ENCODE measurements at places on chromosomes 16 and 17.

- DNase-seq, result no peak
These were observed 715.0 kb upstream of the CDH8 start for GRCh38 chr16:62751218-62751617.

DNA sequence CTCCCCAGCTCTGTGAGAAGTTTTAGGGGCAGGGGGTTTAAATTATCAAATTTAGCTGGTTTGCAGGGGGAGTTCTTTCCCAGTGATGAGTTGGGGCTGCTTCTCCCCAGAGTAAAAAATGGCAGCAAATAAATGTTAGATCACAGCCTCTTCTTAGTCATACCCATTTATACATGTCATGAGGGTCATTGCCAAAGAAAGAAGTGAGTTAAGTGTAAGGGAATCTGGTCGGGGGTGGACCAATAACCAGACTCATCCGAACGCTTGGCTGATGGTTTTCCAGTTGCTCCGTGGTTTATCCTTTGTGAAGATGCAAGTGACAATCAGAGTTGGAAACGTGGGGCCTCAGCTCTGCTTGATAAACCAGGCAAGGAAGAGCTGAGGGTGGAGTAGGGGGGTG, 87.1 kb downstream of the PLXDC1 start:
- no peak for DNase-seq

GRCh38 chr17:79127534-79128135, 53.0 kb downstream of the ENGASE start:
- no peak for DNase-seq

DNA sequence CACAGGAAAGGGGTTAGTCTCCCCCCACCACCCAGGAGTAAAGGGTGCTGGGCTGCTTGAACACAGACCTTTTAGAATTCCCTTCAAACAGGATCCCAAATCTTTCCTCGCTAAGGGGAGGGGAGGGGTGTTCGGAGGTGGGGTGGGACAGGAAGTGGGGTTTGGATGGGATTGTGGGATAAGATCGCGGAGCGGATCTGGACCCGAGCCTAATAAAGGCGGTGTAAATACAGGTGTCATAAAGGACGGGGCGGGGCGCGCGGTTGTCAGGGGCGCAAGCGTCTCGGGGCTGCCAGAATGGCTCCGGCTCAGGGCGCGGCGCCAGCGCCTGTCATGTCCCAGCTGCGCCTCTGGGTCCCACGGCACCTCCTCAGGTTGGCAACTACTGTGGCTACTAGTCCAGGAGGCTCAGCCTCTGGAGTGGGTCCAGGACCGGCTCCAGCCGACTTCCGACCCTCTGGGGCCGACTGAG, 59.8 kb upstream of the FBXO47 start:
- DNase-seq, result no peak

GRCh38 chr16:31201582-31202413, 762 bp downstream of the PYCARD start:
- DNase-seq, result no peak

- DNase-seq, result no peak
These were observed 26.3 kb upstream of the ETV4 start for GRCh38 chr17:43572368-43572980.

DNA sequence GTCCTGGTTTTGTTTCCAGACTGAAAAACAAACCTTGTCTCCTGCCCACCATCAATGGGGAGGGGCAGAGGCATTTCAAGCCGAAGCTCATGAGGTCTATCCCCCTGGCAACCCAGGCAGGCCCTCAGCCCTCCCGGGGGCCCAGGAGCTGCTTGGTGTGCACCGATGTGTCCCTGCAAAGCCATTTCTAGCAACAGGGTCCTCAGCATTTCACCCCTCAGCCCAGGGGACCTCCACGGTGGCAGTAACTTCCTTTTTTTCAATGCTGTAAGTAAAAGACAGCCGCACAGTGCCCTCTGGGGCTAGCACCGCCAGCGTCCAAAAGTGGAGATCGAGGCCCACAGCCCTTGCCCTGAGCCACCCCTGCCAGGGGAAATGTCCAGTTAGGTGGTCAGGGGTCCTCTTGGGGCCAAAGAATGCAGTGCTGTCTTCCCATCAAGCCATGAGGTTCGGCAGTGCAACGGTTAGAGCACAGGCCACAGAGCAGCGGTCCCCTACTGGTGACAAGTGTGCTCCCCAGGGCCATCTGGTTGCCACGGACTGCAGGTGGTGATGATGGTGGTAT, 79.9 kb downstream of the LITAF start:
- DNase-seq, result no peak

DNA sequence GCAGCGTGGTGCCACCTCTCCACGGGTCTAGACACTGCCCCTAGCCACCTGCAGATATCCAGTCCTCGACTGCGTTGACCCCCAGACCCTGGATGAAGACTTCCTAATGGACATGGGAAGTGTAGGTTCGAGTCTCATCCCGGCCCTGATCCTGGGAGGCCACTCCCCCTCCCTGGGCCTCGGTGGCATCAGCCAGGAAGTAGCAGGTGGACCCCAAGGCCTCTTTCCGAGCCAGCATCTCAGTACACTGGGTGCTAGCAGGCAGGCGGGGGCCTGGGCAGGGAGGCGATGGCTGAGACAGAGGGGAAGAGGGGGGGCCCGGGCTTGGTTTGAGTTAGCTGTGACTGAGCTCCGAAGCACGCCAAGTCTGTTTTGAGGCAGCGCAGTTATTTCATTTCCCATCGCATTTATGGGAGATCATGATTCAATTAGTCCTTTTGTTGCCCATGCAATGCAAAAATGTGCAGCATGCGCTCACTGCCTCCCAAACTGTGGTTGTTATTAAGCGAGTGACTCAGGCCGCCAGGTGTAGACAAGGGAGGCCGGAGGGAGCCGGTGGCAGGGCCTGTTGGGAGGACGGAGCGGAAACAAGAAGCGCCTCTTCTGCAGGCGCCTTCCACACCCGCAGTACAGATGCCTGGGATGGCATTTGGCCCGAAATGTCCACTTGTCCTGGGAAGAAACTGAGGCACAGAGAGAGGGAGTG, 25.3 kb upstream of the ZNF469 start:
- DNase-seq, result no peak

DNA sequence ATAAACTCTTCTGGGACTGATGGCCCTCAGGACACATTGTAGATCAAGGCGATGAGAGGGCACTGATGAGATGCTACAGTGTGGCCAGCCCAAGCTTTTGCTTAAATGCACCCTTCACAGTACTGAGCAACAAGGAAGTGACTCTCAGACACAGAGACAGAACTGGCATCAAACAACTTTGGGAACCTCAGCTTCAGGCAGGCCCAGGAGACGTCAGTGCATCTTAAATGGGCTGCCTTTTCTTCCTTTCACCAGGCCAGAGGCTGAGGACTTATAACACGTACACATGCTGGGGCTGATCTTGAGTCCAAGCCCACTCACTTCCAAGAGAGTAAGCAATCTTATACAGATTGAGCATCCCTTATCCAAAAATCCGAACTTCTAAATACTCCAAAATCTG, 386.1 kb upstream of the C16orf82 start:
- DNase-seq, result no peak

DNA sequence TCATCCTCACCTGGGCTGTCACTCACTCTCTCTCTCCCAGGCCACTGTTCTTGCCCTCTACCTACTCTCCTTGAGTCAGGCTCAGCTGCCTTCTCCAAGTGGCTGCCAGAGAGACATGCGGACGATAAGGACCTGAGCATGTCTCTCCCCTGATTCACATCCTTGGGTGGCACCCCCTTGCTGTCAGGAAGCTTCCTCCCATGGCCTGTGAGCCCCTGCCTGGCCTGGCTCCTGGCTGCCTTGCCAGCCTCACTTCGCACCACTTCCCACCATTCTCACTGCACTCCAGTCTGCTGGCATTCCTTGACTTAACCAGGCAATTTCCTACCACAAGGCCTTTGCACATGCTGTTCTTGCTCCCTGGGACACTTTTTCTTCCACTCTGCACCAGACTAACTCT, 2.7 kb upstream of the ALDH3A1 start:
- no peak for DNase-seq

DNA sequence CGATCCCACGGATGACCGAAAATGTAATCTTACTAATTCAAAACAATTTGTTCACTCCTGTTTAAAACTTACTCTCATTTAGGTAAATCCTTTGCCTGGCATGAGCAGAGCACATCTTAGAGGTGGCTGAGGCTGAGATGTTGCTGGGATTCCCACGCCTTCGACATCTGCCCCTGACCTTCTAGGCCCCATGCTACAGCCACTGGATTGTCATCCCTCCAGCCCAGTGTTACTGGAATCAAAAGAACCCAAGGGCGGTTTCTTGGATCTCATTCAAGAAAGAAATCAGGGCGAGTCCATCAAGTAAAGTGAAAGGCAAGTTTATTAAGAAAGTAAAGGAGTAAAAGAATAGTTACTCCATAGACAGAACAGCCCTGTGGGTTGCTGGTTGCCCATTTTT, 64.5 kb upstream of the SHISA6 start:
- no peak for DNase-seq

GRCh38 chr17:39223907-39224777, 1.6 kb downstream of the STAC2 start:
- DNase-seq, result no peak

- no peak for DNase-seq
These were observed 24.7 kb downstream of the ZZEF1 start for GRCh38 chr17:4118015-4118743.

DNA sequence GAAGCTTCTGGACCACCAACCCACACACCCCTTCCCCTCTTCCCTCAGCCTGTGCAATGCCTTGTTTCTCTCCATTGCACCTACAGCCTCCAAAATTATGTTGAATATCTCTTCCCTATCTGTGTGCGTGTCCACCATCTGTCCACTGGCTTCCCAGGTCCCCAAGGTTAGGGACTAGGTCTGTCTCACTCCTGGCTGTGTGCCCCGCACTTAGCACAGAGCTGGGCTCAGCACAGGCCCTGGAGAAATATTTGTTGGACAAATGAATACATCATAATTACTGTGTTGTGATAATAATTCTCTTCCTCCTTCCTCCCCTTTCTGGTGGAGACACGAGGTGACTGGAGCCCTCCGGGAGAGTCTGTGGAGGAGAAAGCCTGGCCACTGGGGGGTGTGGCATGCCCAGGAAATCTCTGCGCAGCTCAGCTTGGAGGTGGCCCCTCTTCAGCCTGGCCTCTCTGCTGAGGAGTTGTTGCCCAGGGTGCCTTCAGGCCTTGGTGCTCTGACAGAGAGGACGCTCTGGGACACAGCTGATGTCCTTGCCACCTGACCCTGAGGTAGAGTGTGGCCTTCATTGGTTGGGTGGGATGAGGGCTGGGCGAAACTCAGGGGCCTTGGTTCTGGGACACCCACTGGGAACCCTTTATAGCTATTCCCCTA, 3.3 kb upstream of the BRD7 start:
- DNase-seq, result no peak

DNA sequence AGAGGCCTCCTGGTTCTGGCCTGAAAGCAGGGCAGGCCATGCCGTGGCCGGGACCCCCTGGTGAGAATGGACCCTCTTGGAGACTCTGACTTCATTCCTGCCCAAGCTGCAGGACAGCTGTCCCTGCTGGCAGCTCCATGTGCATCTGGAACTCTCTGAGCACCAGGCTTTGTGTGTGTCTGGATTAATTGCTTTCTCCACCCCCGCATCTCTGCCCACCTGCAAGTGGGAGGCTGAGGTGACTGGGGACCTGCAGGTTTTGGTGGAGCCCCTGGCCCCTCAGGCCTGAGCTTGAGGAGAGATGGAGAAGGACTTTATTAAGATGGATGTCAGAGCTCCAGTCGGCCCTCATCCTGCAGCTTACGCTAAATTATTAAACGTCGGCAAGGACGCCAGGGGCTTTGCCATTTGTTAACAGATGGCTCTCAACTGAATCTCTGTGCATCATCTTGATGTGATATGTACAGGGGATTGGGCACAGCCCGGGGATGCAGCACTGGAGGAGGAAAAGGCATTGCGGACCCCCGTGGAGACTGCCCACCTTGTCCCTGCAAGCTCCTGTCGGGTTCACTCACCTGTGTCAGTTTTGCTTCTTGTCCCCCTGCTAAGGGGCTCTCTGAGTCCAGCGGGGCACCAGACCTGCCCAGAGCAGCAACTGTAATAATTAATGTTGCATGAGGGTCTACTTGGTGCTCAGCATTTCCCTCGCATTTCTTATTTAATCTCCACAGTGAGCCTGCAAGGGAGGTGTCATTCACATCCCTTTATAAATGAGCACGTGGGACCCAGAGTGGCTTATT, 154.1 kb upstream of the RPL38 start:
- DNase-seq, result no peak

GRCh38 chr16:25978218-25978617, 286.5 kb downstream of the HS3ST4 start:
- DNase-seq, result no peak

GRCh38 chr16:83913245-83913633, 14.3 kb downstream of the MLYCD start:
- no peak for DNase-seq

DNA sequence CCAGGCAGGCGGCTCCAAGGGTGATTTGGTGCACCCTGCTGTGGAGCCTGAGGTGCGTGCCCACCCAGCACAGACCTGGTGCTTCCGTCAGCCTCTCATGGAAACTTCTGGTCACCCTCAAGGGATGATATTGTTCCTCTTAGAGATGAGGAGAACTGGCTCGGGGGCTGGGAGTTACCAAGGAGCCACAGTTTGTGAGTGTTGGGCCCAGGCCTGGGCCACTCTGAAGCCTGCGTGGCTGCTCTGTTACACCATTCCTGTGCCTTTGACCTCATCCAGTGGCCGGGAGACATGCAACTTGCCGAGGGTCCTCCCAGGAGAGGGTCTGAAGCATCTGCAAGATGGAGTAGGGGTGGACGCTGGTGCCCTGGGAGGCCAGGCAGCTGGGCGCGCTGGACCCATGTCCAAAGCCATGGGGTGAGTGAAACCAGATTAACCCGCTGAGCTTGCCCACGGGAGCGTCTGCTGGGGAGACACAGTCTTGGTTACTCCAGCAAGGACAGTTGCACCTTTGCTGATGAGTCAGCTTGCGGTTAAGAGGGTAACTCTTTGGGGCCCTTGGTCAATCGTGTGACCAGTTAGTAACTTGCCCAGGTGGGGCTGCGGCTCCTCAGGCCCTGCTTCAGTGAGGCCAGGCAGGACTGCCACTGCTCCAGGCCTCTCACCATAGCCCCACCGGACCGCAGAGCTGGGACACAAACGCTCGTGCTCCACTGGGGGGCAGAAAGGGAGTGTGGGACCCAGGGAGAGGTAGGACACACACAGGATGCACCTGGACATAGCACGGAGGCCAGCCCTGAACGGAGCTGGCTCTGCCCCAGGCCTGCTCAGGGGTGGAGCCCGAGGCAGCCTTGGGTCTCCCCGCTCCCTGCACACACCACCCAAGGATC, 7.5 kb downstream of the C16orf90 start:
- no peak for DNase-seq

GRCh38 chr17:47427985-47428384, 102.9 kb upstream of the NPEPPS start:
- DNase-seq, result no peak

GRCh38 chr17:35265566-35266141, 22.8 kb downstream of the SLFN5 start:
- DNase-seq, result no peak
